Stimulated activated CD8-positive, alpha-beta memory T cell treated with anti-CD3 and anti-CD28 coated beads, Interleukin-7, amount 100 ng/mL, for 4 hours (primary cell): ENCODE measurements at places on chromosomes 2 and 18.
A peak's percentile ranks its signal among the peaks of the same experiment; 100 is the strongest.

- DNase-seq = peak; percentile 51
Observed at GRCh38 chr18:2846636-2847316, at the start of gene EMILIN2. Gene EMILIN2, plus strand, starts transcription at chr18:2847006. Its CDS starts 183 bp downstream, at chr18:2847189.

DNA sequence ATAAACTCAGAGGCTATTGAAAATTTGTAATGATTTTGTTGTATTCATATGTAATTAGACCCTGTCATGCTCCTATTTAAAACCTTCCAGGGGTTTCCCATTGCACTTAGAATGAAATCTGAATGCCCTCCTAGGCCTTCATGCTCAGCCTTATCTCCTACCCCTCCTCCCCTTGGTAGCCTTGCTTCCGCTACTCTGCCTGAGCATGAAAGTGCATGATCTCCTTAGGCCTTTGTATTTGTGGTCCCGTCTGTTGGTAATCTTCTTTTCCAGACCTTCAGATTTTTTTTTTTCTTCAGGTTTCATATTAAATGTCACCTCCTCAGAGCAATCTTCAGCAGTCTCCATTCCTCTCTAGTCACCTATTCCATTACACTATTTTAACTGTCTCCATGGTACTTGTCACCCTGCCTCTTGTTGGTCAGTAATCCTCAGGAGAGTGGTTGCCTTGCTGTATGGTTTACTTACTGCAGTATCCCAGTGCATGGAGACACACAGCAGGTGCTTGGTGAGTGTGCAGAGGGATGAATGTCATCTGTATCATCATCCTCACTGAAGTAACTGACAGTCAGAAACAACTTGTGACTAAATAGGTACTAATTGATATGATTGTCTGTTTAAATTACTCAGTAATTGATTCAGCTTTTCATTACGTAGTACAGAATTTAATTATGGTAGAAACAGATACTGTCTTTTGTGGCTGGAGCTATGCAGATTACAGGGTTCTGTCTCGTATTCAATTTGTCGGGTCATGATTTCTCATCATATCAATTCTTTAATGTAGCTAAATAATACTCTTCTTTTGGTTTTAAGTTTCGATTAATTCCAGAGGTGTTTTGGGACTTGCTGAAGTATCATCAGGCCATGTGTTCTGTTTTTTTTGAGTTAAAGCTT lies 63.9 kb downstream of the PHLPP1 start:
- DNase-seq = no peak

DNA sequence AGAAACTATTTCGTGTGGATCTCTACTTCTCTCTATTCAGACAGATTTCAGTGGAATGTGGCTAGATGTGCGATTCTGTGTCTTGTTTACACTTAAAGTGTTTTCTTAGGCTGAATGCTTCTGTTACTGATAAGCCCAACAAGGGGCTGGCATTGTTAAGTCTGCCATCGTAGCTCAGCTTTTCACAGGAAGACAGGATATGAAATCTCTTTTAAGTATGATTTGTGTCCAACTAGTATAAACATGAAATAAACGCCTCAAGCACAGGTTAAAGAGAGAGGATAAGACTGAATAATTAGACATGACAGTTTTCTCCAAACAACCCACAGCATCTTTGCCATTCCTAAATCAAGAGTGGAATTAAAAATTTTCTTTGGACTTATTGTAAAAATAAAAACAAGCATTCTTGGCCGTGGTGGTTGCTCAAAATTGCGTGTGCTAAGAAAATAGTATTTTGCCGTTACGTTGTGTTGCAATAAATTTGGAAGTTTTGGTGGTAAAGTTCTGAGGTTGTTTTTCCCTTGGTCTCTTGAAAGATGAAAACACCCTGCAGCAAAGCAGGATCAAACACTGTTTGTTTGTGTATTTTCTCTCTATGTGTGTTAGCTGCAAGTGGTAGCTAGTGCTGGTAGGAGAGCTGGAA lies 1.0 kb downstream of the VIT start:
- DNase-seq = no peak

DNA sequence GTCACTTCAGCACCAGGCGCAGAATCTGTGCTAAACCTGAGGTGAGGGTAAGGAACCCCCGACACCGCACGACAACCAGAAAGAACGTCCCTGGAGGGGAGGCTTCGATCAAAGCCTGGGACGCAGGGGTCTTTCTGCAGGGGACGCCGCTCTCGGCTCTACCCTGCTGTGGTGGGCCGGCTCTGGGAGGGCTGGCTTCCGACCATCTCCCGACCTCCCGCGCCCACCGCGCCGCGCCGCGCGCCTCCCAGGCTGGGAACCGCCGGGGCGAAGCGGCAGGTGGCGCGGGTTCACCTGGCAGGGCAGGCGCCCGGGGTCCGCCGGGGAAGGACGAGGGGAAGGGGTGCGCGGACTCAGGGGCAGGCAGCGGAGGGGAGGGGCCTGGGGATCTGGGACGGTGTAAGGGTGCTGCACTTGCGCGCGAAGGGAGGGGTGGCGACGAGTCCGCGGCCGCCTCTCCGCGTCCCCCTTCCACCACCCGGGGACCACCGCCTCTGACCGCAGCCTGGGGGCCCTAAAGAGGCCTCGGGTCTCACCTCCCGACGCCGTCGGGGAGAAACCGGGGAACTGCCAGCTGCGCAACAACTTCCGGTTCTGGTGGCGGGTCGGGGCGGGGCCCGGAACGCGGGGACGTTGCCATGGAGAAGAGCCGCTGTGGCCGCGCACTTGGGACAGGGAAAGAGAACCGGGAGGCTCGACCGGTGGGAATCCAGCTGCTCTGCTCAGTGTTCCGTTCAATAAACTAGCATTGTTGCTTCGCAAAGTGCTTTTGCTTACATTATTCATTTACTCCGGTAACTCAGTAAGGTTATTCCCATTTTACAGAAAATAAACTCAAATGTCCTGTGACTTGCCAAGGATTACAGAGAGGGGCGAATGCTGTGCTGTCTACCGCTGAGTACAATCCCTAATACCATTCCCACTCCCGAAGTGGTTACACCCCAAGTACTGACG lies at the start of gene ZNF396:
TSS of gene ZNF396 (minus strand) at position 596 of the 954 bp plus-strand sequence. CDS start 3,045 bp downstream, outside the sequence.
- DNase-seq = peak; percentile 23

- DNase-seq = no peak
Observed at GRCh38 chr2:127743477-127744026, 42.3 kb downstream of the SFT2D3 start.

- DNase-seq = no peak
Observed at GRCh38 chr18:376311-376710, 108.5 kb upstream of the THOC1 start.

- no peak for DNase-seq
Observed at GRCh38 chr2:190207930-190208329, 111.7 kb downstream of the HIBCH start.

GRCh38 chr2:184769023-184769422 lies 170.7 kb downstream of the ZNF804A start:
- DNase-seq = no peak
